ENCODE measurements at places on chromosomes 13 and 19. TPM values are rescaled to one million over a fixed set of nuclear protein-coding genes. Genes with fewer than 3 reads are reported as not detected.

Gene KPNA3
- 37.5 TPM for total RNA-seq

Gene CYP2A7
- total RNA-seq: not detected

Gene CCDC70
- not detected for total RNA-seq

Gene MEIS3
- total RNA-seq: 32.6 TPM

Gene IGFL2
- total RNA-seq: not detected

Gene CGB5
- not detected for total RNA-seq

Gene PTGER1
- 4.1 TPM for total RNA-seq

Gene USHBP1
- 6.0 TPM for total RNA-seq

Gene FFAR2
- total RNA-seq: 0.69 TPM

Gene ZNF724
- total RNA-seq: 12.1 TPM

Gene FSD1
- 1.6 TPM for total RNA-seq

Gene LRRC63
- 1.2 TPM for total RNA-seq

Gene ZNF585A
- 17.3 TPM for total RNA-seq

Gene PLPP2
- 7.8 TPM for total RNA-seq

Gene KCNK6
- total RNA-seq: 11.8 TPM

Gene MYH14
- 15.5 TPM for total RNA-seq

Gene B3GNT8
- total RNA-seq: 0.69 TPM

Gene CYP4F3
- total RNA-seq: 0.95 TPM

Gene VSTM1
- total RNA-seq: not detected

Gene GPC5
- 5.0 TPM for total RNA-seq

Gene RASGRP4
- total RNA-seq: 0.95 TPM

Gene CGB7
- not detected for total RNA-seq

Gene LRRC25
- total RNA-seq: 2.9 TPM

Gene ATP8B3
- 1.4 TPM for total RNA-seq

Gene LGALS13
- not detected for total RNA-seq
